ENCODE measurements at places on chromosomes 13 and 19.

DNA sequence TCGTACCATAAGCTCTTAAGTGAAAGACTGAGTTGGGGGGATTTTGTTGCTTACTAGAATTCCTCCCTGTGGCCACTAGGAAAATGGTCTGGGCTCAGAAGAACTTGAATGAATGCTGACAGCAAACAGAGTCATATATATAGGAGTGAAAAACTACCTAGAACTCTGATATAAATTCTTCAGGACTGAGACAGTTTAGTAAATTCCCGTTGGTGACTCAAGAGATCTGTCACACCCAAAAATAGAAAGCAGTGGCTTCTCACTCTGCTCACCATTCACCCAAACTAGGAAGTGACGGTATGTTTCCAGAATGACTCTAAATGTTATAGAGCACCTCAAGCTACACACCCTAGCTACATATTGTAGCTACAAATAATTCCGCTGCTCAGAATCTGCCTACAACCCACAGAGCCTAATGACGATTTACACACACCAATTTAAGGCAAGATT, 116.2 kb downstream of the TBC1D4 start:
- H3K4me3 ChIP-seq = no peak overlapping the region
- H3K4me1 ChIP-seq = peaks cover 3% of the 10 kb centered on the region
- peak overlapping the region; percentile 12 for H3K27ac ChIP-seq
- peaks cover 13% of the 10 kb centered on the region for H3K27me3 ChIP-seq

DNA sequence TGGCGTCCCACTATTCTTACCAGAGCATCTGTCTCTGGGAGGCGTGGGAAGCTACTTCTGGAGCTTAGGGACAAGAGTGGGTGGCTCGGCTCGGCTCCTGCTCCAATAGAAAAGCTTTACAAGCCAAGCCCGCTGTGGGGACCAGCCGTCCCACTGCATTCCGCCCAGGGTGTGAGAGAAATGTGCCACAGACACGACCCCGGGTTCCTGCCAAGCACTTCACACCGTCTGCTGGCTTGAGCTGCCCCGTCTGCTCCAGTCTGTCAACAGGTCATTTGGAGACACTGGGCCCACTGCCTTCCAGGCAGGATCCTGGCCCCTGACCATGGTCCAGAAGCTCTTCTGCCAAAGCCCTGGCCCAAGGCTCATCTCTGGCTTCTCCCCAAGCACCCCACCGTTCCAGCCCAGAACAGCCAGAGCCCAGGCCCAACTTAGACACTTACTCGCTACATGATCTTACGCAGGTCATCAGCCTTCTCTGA, 6.5 kb upstream of the FKRP start:
- H3K36me3 ChIP-seq = peaks cover 58% of the 10 kb centered on the region
- H3K27me3 ChIP-seq = no peaks in the 10 kb centered on the region
- H3K4me3 ChIP-seq = no peak overlapping the region

- peaks cover 29% of the 10 kb centered on the region for H3K4me1 ChIP-seq
- H3K36me3 ChIP-seq = peaks cover 42% of the 10 kb centered on the region
- H3K27me3 ChIP-seq = no peaks in the 10 kb centered on the region
- H3K27ac ChIP-seq = no peak overlapping the region
These were observed 7.4 kb downstream of the RABAC1 start for GRCh38 chr19:41951686-41952172.

DNA sequence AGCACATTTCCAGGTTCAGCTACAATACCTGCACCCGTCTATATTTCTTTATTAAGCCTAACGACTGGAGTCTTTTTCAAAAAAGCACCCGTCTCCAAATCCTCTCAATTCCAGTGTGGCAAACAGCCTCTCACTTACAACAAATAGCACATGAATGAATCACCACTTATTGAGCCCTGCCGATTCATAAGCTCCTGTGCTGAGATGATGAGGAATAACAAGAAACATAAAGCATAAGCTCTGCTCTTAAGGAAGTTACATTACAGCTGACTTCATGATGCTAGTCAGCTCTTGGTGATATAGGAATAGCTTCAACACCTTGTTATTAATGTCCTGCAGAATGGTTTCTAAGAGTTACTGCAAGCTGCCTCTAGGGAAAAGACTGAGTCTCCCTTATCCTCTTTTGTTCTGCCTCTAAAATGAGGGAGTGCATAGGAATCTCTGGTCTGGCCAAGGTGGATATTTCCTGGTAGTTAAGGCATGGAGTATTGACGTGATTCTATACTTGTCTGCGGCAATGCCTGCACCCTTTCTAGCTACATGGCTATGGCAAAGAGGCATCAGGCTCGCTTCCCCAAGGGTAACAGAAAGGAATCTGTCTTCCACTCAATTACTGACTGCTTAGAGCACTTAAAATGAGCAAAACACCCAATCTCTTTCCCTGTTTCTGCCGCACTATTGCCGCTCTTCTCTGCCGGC, 195.7 kb downstream of the KLF12 start:
- H3K36me3 ChIP-seq = peaks cover 19% of the 10 kb centered on the region
- H3K27me3 ChIP-seq = no peaks in the 10 kb centered on the region
- no peak overlapping the region for H3K27ac ChIP-seq
- peaks cover 67% of the 10 kb centered on the region for H3K4me1 ChIP-seq

DNA sequence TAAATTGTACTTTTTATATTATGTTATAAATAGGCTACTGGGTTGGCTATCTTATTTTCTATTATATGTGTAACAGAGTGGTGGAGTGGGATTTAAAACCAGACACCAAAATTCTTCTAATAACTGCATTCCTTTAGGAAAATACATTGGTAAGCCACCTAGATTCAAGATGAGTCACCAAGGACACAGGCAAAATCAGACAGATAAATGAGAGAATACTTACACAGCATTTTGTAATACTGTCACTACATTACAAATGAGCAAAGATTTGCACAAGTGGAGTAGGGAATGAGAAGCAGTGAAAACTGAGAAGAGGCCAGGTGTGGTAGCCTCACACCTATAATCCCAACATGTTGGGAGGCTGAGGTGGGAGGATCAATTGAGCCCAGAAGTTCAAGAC, 6.2 kb upstream of the SPART start:
- H3K36me3 ChIP-seq = peaks cover 3% of the 10 kb centered on the region
- H3K4me1 ChIP-seq = no peaks in the 10 kb centered on the region
- no peak overlapping the region for H3K27ac ChIP-seq
- DNase-seq = no peak
- H3K4me3 ChIP-seq = no peak overlapping the region

- no peaks in the 10 kb centered on the region for H3K36me3 ChIP-seq
- no peaks in the 10 kb centered on the region for H3K27me3 ChIP-seq
- H3K4me1 ChIP-seq = peaks cover 27% of the 10 kb centered on the region
These were observed 68.0 kb upstream of the C1QTNF9B start for GRCh38 chr13:23965346-23965745.

DNA sequence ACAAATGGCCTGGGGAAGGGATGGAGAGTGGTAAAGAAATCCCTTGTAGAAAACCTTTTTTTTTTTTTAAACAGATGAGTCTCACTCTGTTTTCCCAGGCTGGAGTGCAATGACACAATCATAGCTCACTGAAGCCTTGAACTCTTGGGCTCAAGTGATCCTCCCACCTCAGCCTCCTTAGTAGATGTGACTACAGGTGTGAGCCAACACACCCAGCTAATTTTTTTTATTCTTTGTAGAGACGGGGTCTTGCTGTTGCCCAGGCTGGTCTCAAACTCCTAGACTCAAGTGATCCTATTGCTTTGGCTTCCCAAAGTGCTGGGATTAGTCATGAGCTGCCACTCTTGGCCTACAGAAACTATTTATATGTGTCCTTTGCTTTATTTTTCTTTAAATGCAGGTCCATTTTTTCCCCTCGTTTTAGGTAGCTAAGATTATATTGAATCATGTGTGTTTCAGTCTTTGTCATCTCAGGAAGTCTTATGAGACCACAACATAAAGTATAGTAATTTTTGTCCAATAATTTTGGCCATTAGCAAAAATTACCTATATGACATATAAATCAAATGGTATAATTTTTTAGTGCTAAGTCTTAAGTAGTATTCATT, 10.5 kb downstream of the LPAR6 start:
- peak overlapping the region; percentile 78 for H3K27ac ChIP-seq
- peak overlapping the region; percentile 34 for H3K4me3 ChIP-seq
- peaks cover 38% of the 10 kb centered on the region for H3K4me1 ChIP-seq

DNA sequence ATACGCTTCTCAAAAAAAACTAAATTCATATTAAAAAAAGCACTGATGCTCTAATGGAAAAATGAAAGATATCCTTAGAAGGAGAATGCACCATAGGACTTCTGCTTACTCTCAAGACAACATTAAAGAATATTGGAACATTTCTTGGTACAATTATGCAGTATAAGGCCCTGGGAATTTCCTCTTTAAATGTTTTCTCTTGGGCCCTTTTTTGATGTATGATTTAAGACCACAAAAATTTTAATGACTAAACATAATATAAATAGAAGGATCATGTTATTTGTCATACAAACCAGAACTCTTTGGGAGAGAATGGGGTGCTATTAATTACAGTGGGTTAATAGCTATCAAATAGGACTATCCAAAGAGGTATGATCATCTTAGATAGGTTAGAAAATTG, 403.7 kb downstream of the FGF14 start:
- DNase-seq = no peak
- no peaks in the 10 kb centered on the region for H3K27me3 ChIP-seq
- no peak overlapping the region for H3K27ac ChIP-seq

DNA sequence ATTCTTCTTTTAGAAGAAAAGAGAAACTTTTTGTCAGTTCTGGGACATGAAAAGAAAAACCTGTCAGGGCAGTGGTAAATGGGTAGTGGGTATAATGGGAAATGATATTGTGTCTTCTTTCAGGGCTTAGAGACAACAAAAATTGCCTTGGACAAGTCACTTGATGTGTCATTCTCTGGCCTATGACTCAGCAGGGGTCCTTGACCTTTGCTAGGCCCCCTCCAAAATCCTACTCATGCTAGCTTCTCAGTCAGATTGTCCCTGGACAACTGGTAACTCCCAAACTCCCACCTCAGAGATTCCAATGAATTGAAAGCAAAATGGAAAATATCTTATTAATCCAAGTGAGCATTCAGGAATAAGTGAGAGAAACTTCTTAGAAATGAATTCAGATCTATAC, 258.8 kb upstream of the SPRY2 start:
- no peaks in the 10 kb centered on the region for H3K4me1 ChIP-seq
- H3K4me3 ChIP-seq = no peak overlapping the region
- H3K27me3 ChIP-seq = no peaks in the 10 kb centered on the region
- H3K27ac ChIP-seq = no peak overlapping the region
- no peak for DNase-seq

GRCh38 chr13:92473765-92474475, 752.7 kb upstream of the GPC6 start:
- no peak overlapping the region for H3K4me3 ChIP-seq
- H3K27me3 ChIP-seq = no peaks in the 10 kb centered on the region
- no peak for DNase-seq
- H3K27ac ChIP-seq = no peak overlapping the region
- no peaks in the 10 kb centered on the region for H3K36me3 ChIP-seq
- no peaks in the 10 kb centered on the region for H3K4me1 ChIP-seq

DNA sequence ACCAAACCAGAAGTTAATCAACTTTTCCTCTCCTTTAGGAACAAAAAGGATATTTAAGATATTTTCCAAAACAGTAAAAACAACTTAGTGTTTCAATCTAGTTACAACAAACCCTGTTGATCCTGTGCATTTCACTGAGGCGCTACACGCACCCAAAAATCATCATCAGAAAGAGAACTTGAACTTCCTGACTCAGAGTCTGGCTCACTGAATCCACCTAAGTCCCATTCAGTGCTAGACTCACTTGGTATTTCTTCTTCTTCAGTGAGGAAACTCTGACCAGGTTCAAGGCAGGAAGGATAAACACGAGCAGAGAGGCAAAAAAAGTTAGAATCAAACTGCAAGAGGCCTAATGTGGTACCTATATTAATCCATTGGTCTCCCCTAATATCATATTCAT, 2.2 kb downstream of the KBTBD6 start:
- no peak overlapping the region for H3K27ac ChIP-seq
- H3K36me3 ChIP-seq = peaks cover 14% of the 10 kb centered on the region
- H3K4me1 ChIP-seq = peaks cover 45% of the 10 kb centered on the region
- peak overlapping the region; percentile 96 for H3K4me3 ChIP-seq
- no peak for DNase-seq

DNA sequence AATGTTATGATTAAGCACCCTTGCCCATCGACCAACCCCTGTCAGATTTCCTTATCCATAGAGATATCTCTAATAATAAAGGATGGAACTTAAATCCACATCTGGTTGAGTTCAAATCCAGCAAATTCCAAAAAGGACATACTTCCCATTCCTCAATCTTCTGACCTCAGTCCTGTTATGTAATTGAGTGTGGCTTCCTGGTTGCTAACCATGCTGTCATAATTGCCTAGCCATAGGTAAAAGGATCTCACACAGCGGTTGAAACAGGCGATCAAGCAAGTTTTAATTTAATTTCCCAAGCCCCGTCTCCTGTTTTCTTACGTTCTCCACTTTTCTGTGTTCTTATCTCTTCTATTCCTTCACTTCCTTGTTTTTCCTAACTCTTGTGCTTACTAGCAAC, 550.3 kb downstream of the GPC6 start:
- no peaks in the 10 kb centered on the region for H3K36me3 ChIP-seq
- DNase-seq = no peak
- no peaks in the 10 kb centered on the region for H3K27me3 ChIP-seq
- no peaks in the 10 kb centered on the region for H3K4me1 ChIP-seq

- H3K4me3 ChIP-seq = no peak overlapping the region
- no peak for DNase-seq
- H3K27me3 ChIP-seq = no peaks in the 10 kb centered on the region
- no peak overlapping the region for H3K27ac ChIP-seq
- peaks cover 8% of the 10 kb centered on the region for H3K4me1 ChIP-seq
These were observed 5.7 kb upstream of the THSD1 start for GRCh38 chr13:52411629-52412028.

DNA sequence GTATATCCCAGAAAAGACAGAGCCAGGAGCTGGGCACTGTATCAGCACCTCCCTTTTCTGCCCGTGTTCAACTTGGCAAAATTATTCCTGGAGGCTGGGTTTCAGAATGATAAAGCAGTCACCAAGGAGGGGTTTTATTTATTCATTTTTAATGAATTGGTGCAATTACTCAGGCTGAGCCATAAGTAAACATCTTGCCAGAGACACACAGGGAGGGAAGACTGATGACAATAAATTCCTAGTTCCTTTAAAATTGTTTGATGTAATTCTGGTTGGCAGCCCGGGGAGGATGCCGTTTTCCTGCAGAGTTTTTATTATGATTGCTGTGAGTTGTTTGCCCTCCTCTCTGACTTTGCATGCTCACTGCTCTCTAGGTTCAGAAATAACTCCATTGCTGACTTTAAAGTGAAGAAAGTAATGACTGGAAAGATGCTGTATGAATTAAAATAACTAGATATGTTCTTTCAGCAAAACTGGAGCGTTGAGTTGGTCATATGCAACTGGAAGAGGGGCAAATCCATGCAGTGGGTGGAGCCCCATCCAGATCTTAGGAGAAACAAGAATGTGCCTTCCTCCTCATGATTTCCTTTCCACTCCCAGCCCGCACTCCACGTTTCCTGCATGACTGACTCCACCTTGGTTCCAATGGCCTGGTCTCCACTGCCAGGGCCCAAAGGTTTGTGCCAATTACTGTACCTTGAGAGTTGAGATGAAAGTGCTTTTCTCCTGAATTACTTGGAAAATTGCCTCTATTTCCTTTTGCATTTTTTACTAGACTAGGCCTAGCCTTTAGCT, 182.1 kb downstream of the RFC3 start:
- no peaks in the 10 kb centered on the region for H3K4me1 ChIP-seq
- H3K27me3 ChIP-seq = no peaks in the 10 kb centered on the region
- DNase-seq = no peak
- H3K4me3 ChIP-seq = no peak overlapping the region

Data from effector memory CD8-positive, alpha-beta T cell (primary cell).